ENCODE measurements at places on chromosomes 13 and 19. TPM values are rescaled to one million over a fixed set of nuclear protein-coding genes. Genes with fewer than 3 reads are reported as not detected.

DNA sequence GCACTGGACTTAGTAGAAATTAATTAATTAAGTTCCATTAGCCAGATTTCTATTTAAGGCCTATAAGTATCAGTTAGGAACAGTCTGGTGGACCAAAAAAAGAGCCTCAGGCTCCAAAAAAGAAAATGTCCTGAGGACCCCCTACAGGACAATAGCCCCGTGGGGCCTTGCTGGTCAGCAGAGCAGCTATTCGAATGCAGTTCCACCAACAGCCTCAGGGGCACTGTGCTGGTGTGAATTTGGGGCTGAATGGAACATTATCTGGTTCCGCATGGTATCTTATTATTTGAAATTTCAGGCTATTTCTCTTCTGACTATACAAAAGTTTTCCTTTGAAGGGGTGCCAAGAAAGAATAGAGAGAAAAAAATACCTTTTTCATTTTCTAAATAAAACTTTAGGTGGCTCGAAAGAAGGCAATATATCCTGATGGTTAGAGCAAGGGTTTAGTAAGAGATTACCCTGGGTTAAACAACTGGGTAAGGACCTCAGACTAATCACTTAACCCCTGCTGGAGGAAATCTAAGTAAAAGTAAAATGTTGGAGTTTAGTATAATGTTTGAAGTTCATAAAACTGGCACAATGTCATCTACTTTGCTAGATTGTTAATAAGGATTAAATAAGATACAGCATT is 147.2 kb downstream of the MIPEP start:
- DNase-seq: no peak

DNA sequence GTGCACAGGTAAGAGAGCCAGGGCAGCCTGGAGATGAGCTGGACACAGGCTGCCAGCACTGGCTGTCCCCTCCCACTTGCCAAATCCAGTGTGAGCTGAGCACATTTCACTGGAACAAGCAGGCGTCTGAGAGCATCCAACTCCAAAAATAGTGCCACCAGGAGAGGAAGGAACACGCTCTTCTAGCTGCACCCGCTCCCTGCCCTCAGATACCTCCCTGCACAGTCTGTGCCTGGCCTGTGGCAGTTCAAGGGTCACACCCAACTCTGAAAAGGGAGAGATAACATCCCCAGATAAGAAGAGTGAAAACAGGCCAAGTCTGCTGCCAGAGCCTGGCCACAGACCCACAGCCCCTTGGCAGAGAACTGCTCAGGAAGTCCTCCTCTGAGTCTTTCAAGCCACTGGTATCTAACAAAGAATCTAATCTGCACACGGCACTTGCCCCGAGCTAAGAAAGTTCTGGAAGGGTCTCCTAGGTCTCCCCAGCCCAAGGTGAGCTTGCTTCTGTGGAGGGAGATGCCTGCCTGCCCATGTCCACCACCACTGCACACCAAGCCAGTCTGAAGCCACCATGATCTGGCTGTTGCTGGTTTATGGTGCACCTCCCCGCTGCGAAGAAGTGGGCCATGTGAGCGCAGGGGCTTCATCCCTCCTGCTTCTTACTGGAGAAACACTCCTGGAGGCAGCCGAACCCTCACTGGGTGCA is 14.7 kb downstream of the ELL start:
- peak; percentile 78 for DNase-seq

DNA sequence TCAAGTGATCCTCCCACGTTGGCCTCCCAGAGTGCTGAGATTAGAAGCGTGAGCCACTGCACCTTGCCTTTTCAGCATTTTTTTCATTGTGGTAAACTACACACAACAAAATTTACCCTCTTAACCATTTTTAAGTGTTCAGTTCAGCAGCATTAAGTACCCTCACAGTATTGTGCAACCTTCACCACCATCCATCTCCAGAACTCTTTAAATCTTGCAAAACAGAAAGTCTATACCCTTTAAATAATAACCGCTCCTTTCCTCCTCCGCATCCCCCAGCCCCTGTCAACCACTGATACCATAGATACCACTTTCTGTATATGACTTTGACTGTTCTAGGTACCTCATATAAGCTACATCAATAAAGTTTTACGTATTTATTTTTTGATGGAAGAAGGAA is 20.8 kb upstream of the CASP14 start:
- no peak for DNase-seq

GRCh38 chr13:49669735-49670309 is 21.5 kb downstream of the EBPL start:
- DNase-seq: peak; percentile 42

DNA sequence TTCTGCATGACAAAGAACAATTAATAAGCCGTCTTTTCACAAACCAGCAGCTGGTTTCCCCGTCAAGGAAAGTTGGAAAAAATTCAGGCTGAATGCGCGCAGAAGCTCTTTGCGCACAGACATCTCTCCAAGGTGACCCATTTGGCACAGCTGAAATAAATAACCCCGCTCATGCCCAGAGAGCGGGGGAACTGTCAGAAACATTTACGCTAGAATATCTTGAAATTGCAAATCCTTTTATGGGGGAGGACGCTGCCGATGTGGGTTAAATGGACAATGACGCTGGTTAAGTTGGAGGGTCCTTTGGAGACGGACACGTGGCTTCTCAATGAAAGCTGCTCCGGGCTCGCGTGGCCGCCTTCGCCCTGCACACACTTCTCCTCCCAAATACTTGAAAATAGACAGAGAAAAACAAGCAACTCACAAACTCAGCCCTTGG is 30.6 kb downstream of the GSX1 start:
- no peak for DNase-seq

DNA sequence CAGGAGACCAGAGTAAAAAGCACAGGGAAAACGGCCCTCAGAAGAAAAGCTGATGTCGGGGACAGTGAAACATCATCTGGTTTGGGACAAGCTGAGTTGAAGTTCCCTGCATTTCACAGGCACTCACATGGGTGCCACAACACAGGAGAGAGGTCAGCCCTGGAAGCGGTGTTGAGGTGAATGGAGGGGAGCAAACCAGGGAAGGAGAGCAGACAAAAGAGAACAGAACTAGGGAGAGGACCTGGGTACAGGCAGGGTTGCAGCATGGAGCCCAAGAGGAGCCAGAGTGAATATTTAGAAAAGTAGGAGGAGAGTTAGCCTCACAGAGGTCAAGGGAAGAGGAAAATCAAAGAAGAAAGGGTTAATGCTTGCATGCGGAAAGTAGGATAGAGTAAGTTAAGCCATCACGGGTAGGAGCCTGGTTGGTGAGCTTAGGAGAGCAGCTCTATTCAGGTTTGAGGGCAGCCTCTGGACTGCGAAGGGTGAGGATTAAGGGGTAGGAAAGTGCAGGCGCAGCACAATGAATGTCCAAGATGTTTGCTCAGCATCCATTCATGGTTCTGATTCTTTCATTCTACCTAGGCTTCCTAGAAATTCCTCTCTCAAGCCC is 15.5 kb downstream of the FAM216B start:
- no peak for DNase-seq

DNA sequence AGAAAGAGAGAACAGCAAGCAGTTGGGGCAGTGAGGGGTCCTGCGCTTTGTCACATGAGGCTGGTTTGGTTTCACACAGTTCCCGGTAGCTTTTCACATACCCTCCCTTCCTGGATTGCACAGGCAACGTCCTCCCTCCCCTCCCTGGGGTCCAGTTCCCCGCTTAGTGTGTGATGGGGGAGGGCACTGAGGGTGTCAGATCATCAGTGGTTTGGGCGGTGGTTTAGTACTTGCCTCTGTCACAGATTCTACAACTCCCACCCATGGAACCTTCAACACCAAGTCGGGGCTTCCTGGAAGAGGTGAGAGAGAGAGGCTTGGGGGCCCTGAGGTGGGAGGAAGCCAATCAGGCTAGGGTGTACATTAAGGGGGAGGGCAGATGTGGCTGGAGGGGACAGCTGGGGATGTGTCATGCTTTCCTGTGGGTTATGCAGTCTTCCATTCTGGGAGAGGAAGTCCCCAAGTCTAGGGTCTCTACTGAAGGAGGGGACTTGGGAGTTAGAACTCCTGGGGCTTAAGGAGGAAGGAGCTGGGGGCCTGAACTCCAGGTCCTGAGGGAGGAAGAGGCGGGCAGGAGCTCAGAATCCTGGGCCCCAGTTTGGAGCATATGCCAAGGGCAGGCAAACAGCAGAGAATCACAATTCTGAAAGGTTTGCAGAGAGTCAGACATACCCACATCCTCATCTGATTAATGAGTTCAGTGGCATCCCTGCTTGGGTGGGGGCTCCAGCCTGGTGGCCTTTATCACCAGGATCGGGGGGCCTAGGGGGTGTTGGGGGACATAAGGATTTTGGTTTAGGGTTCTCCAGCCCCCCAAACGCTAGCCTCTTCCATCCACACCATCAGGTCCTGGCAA is at the start of gene NKG7:
Gene NKG7, minus strand, starts transcription at position 6 of the 856 bp plus-strand sequence. CDS start 119 bp downstream, outside the sequence.
- no peak for DNase-seq

DNA sequence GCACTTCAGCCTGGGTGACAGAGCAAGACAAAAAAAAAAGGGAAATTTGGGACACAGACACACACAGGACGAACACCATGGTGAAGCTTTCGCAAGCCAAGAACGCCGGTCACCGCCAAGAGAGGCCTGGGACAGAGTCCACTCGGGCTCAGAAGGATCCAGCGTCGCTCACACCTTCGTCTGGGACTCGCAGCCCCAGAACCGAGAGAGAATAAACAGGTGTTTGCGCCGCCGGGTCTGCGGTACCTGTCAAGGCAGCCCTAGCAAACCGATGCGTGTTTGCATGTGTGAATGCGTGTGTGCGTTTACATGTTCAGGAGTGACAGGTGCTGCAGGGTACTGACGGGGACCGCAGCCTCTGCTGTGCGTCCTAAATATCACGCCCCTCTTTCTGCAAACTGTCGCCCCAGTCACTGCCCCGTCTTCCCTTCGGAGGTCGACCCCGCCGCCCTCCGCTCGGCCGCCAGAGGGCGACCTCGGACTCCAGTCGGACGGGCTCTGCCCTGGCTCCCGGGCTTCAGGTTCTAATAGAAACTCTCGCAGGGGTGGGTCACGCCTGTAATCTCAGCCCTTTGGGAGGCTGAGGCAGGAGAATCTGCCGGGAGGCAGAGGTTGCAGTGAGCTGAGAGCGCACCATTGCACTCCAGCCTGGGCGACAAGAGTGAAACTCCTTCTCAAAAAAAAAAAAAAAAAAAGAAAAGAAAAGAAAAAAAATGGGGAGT is 11.8 kb upstream of the CSNK1G2 start:
- peak; percentile 91 for DNase-seq

GRCh38 chr13:75587679-75588078 is 38.1 kb downstream of the UCHL3 start:
- no peak for DNase-seq

- DNase-seq: no peak
Observed at GRCh38 chr13:112486386-112487126, 101.4 kb downstream of the TUBGCP3 start.

- no peak for DNase-seq
Observed at GRCh38 chr19:33520844-33521479, 629 bp downstream of the PEPD start.

DNA sequence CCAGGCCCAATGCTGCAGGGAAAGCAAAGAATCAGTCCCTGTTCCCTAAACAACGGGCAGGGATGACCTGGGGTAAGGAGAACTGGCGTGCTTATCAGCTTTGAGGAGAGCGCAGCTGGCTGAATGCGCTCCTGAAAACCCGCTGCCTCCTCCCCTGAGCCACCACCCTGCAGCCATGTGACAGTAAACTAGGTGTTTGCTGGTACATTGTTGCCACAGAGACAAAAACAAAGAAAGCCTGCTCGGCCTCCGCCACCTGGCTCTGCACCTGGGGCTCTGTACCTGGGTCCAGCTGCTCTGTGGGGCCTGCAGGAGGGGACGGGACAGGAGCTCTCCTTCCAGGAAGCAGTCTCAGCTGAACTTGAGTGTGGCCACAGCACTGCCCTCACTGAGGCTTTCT is 21.8 kb downstream of the MCF2L start:
- no peak for DNase-seq

DNA sequence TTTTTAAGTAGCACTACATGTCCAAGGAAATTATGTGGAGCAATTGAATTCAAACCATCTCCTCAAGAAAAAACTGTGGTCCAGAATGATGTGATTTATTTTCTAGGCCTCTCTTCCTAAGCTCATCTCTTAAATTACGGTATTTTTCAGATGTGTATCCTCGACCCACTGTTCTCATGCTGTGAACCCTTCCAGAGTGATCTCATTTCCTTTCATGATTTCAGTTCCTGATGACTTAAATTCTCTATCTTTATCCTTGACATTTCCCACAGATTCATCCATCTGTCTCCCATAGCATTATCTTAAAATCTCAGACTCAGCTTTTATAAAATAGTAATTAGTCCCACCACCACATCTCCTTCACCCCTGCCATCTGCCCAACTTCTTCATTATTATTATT is 117.6 kb upstream of the SPRY2 start:
- no peak for DNase-seq

DNA sequence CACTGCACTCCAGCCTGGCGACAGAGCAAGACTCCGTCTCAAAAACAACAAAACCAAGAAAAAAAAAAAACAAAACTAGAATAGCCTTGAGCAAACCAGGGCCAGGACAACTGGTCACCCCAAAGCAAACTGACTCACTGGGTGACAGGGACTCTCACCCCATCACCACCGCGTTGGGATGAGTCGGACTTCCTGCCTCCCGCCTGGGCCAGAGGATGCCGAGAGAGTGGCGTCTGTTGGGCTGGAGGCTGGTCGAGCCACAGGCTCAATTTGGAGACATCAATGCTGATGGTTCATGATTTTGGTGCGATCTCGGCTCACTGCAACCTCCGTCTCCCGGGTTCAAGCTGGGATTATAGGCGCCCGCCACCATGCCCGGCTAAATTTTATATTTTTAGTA is 11.6 kb downstream of the TMPRSS9 start:
- DNase-seq: no peak

DNA sequence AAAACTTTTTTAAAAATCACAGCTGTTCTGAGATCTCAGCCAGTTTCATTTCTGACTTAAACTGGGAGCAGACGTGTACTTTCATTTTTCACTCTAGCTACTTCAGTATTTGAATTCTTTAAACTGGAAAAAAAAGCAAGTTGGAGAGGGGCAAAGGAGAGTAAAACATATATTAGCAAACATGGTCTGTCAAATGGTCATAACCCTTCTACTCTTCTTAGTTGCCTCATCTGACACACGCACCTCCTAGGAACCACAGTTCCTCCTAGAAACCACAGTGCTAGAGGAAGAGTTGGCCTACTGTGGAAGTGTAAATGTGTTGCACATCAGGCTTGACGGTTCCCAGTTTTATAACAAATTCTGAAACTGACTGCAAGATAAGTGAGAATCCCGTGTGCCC is 47.2 kb downstream of the TM9SF2 start:
- DNase-seq: no peak

- DNase-seq: no peak
Observed at GRCh38 chr13:42638886-42639285, 64.9 kb downstream of the TNFSF11 start.

GRCh38 chr13:49620170-49620621 is 8.1 kb upstream of the ARL11 start:
- peak; percentile 49 for DNase-seq

- DNase-seq: peak; percentile 36
Observed at GRCh38 chr19:14407605-14408484, 11.3 kb downstream of the DDX39A start.

PEG3 gene
- 7.5 TPM for total RNA-seq

KCNJ14 gene
- total RNA-seq: 0.35 TPM

NXNL1 gene
- not detected for total RNA-seq

ATP1A3 gene
- 416 TPM for total RNA-seq

CGB5 gene
- total RNA-seq: not detected

ZNF253 gene
- total RNA-seq: 9.6 TPM

ADGRE2 gene
- 0.72 TPM for total RNA-seq

CEACAM8 gene
- total RNA-seq: not detected

GTF2F1 gene
- 30.9 TPM for total RNA-seq

RFPL4A gene
- not detected for total RNA-seq
